ENCODE measurements at places on chromosomes 1 and 21. TPM values are rescaled to one million over a fixed set of nuclear protein-coding genes. Genes with fewer than 3 reads are reported as not detected.

Gene C1orf167
- polyA plus RNA-seq = not detected

Gene SPATA45
- not detected for polyA plus RNA-seq

Gene ETV3L
- polyA plus RNA-seq = not detected

Gene OR6K3
- not detected for polyA plus RNA-seq

Gene KRTAP11-1
- polyA plus RNA-seq = not detected

Gene ARMH1
- 5.2 TPM for polyA plus RNA-seq

Measured in brain (organoid and tissue), 16 donors.